ENCODE measurements at places on chromosomes 7 and 10.

DNA sequence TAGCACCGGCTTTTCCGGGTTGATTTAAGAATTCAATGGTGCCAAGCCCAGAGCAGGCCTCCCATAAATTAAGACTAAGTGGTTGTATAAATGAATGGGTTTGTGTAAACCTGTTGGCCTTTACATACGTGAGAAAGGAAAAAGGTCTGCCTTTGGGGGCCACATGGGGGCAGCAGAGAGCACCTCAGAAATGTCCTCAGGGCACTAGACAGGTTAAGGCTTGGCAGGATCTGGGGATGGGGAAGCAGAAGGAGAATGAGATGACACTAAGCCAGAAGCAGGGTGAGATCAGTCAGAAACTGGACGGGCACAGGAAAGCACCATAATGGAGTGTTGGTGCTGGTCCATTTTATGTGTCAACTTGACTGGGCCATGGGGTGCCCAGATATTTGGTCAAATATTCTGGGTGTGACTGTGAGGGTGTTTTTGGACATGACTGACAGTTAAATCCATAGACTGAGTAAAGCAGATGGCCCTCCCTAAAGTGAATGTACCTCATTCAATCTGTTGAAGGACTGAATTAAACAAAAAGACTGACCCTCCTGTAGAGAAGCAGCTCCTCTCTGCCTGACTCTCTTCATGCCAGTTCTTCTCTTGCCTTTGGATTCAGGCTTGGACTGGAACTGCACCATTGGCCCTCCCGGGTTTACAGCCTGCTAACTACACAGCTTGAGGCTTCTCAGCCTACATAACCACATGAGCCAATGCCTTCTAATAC lies 58.9 kb downstream of the FRMPD2 start:
- peak; percentile 72 for DNase-seq

GRCh38 chr7:101094376-101094775 lies 9.1 kb downstream of the TRIM56 start:
- no peak for DNase-seq

DNA sequence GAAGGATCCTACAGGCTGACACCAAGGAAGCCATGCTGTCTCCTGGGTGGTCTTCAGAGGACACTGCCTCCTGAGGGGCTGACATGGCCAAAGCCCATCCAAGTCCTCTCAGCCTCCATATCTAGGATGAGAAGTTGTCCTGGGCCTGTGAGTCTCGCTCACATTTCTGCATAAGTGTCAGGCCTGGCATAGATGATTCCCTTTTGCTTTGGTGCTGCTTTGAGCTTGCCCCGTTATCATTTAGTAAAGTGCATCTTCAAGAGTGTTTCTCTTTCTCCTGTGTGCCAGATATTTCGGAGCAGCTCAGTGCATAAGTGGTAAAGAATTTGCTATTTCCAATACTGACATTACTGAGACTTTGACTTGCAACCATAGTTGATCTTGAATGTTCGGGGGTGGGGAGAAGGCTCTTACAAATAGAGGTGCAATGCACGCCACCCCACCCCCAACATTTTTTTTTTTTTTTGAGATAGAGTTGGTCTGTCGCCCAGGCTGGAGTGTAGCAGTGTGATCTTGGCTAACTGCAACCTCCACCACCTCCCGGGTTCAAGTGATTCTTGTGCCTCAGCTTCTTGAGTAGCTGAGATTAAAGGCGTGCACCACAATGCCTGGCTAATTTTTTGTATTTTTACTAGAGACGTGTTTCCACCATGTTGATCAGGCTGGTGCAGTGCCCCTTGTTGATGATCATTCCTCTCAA lies 9.1 kb downstream of the PTER start:
- no peak for DNase-seq

DNA sequence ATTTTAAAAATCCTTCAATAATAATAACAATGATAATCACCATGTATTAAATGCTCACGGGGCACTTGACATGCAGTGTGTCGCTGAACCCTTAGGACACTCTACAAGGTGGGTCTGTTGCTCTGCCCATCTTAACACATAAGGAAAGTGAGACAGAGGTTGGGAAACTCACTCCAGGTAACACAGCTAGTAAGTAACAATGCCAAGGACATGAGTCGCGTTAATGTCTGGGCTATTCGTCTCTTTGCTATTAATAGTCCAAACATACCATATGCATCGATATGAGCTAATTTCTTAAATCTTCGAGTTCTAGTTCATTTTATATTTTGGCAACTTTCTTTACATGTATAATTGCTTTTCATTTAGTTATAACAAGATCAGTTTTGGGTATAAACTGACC lies 79.5 kb downstream of the BEND7 start:
- DNase-seq = no peak

DNA sequence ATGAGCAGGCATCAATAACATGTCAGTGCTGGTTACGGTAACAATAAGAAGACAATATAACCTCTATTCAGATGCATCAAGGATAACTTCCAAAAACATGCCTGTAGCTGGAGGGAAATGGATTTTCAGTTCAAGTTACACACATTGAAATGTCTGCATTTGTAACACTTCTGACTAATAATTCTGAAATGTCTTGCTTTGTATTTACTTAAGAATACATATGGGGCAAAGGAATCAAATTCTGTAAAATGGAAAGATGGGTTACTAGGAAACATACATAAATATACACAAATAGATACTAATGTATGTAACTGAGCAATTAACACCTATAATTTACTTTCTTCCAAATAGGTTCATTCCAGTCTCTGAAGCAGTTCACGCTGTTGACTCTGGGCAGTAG lies 18.6 kb upstream of the MTPN start:
- DNase-seq = no peak

- peak; percentile 35 for DNase-seq
These were observed 21.9 kb upstream of the KCNK18 start for GRCh38 chr10:117175215-117175900.

DNA sequence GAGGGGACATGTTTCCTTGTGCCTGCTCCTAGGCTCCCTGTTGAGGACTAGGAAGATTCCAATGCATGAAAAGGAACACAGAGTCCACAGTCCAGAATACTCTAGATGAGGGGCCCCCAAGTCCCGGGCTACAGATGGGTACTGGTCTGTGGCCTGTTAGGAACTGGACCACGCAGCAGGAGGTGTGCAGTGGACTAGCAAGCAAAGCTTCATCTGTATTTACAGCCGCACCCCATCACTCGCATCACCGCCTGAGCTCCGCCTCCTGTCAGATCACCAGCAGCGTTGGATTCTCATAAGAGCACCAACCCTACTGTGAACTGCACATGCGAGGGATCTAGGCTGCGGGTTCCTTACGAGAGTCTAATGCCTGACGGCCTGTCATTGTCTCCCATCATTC lies 233.0 kb upstream of the MKLN1 start:
- DNase-seq = no peak

DNA sequence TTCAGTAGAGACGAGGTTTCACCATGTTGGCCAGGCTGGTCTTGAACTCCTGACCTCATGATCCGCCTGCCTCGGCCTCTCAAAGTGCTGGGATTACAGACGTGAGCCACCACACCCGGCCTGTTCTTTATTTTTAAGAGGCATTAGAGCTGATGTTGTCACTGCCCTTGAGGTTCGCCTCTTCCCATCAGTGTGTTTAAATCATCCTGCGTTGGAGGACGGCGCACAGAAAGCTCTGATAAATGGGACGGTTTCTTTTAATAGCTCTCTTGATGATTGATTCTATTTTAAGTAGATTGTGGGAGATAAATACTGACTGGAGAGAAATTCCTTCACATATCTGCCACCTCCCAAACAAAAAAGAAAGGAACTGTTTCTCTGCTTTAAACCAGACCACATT lies 29.0 kb downstream of the UPP1 start:
- no peak for DNase-seq

Measured in activated CD4-positive, alpha-beta T cell treated with anti-CD3 and anti-CD28 coated beads for 48 hours (primary cell).